ENCODE measurements at places on chromosomes 7 and 10. TPM values are rescaled to one million over a fixed set of nuclear protein-coding genes. Genes with fewer than 3 reads are reported as not detected.

Gene ZNF503
- 8.6 TPM for total RNA-seq

Gene MLLT10
- 23.7 TPM for total RNA-seq

Gene ITGA8
- 1.5 TPM for total RNA-seq

Gene C7orf57
- total RNA-seq: not detected

GRCh38 chr7:133382775-133383559 is 130.1 kb downstream of the EXOC4 start:
- H3K4me3 ChIP-seq: no peak overlapping the region
- no peaks in the 10 kb centered on the region for H3K36me3 ChIP-seq
- no peak for DNase-seq
- no peak overlapping the region for H3K27ac ChIP-seq

DNA sequence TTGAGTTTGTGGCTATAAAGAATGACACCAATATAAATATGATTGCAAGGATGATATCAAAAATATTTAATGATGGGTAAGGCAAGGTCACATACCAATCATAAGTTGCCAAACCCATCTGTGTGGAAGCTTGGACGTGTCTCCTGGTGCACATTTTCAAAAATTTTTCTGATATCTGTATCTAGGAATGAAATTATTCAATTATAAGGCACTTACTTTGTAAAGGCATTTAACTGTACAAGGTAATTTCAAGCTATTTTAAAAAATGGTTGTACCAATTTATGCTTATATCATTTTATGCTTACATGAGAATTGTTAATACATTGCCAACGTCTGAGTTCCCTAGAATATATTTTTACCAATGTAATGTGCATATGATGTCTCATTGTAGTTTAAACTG is 306.4 kb upstream of the CACNA2D1 start:
- no peak for DNase-seq
- no peaks in the 10 kb centered on the region for H3K36me3 ChIP-seq
- no peak overlapping the region for H3K4me3 ChIP-seq
- no peaks in the 10 kb centered on the region for H3K4me1 ChIP-seq
- no peak overlapping the region for H3K27ac ChIP-seq
- H3K27me3 ChIP-seq: no peaks in the 10 kb centered on the region

- H3K36me3 ChIP-seq: peaks cover 96% of the 10 kb centered on the region
- no peak overlapping the region for H3K4me3 ChIP-seq
- no peaks in the 10 kb centered on the region for H3K4me1 ChIP-seq
- no peak for DNase-seq
- no peak overlapping the region for H3K27ac ChIP-seq
Measured at GRCh38 chr7:139589474-139589873, 66.0 kb downstream of the CLEC2L start.

DNA sequence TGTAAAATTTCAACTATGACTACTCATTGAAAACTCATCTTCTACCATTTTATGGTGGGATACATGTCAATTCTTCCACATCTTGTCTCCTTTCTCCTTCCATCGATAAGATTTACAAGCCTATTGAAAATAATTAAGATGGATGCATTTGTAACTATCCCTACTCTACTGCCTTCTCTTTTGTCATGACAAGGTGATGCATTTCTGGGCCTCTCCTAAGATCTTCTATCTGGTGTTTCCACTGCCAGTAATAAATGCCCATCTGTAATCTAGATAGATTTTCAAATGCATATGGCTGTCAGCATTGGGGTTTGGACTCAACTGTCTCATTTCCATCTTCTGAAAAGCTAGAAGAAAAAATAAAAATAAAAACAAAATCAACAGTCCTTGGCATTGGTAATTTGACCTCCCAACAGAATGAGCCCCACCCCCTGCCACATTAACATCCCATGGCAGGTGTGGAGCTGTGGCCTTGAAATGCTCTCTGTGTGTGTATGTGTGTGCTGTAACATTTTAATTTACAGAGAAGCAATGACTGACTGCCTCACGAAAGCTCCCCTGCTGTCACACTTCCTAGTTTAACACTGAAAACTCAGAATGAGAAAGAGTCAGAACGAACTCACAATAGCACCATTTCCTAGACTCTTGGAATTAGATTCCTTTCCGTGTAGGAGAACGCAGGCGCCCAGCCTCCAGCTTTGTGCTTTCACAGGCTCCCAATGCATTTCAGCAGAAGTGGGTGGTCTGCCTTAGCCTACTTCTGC is 74.2 kb downstream of the RHOBTB1 start:
- no peak overlapping the region for H3K4me3 ChIP-seq
- H3K27me3 ChIP-seq: no peaks in the 10 kb centered on the region
- no peak for DNase-seq
- no peak overlapping the region for H3K27ac ChIP-seq
- no peaks in the 10 kb centered on the region for H3K4me1 ChIP-seq
- peaks cover 45% of the 10 kb centered on the region for H3K36me3 ChIP-seq

- no peak overlapping the region for H3K27ac ChIP-seq
- H3K27me3 ChIP-seq: no peaks in the 10 kb centered on the region
- H3K36me3 ChIP-seq: no peaks in the 10 kb centered on the region
- H3K4me1 ChIP-seq: no peaks in the 10 kb centered on the region
- DNase-seq: no peak
- no peak overlapping the region for H3K4me3 ChIP-seq
Measured at GRCh38 chr7:87310790-87311419, 34.6 kb upstream of the CROT start.

GRCh38 chr10:119688033-119688508 is 36.9 kb downstream of the BAG3 start:
- H3K27ac ChIP-seq: no peak overlapping the region
- no peak overlapping the region for H3K4me3 ChIP-seq
- H3K4me1 ChIP-seq: peaks cover 18% of the 10 kb centered on the region
- DNase-seq: no peak
- H3K27me3 ChIP-seq: no peaks in the 10 kb centered on the region

GRCh38 chr10:127148933-127149220 is 47.5 kb downstream of the INSYN2A start:
- H3K27me3 ChIP-seq: no peaks in the 10 kb centered on the region
- no peak overlapping the region for H3K4me3 ChIP-seq
- no peak overlapping the region for H3K27ac ChIP-seq
- H3K36me3 ChIP-seq: no peaks in the 10 kb centered on the region

- no peak overlapping the region for H3K4me3 ChIP-seq
- DNase-seq: no peak
- no peaks in the 10 kb centered on the region for H3K4me1 ChIP-seq
- no peaks in the 10 kb centered on the region for H3K27me3 ChIP-seq
- no peak overlapping the region for H3K27ac ChIP-seq
- no peaks in the 10 kb centered on the region for H3K36me3 ChIP-seq
Measured at GRCh38 chr7:150356265-150356897, 12.2 kb upstream of the REPIN1 start.

DNA sequence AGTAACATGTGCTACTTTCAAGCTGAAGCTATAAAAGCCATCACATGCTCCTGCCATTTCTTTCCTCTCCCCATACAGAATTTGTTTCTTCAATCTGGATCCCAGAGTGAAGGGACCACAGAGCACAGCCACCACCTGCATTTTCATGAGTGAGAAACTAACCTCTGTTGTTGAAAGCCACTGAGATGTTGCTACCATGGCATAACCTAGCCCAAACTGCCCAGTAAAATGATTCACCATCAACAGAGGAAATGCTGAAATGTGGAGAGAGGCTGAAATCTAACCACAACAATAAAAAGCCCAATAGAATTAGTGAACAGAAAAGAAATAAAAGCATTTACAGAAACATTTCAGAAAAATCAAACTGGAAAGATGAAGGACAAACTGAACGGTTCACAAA is 125.2 kb downstream of the AMPH start:
- DNase-seq: no peak
- no peaks in the 10 kb centered on the region for H3K4me1 ChIP-seq
- no peak overlapping the region for H3K27ac ChIP-seq
- H3K27me3 ChIP-seq: no peaks in the 10 kb centered on the region

Measured in heart left ventricle (tissue), 16 donors.